Femur (tissue), 1 donor: ENCODE measurements at places on chromosomes 3 and 15.

- DNase-seq: no peak
Measured at GRCh38 chr15:78873793-78874765, 1.4 kb downstream of the MORF4L1 start.

DNA sequence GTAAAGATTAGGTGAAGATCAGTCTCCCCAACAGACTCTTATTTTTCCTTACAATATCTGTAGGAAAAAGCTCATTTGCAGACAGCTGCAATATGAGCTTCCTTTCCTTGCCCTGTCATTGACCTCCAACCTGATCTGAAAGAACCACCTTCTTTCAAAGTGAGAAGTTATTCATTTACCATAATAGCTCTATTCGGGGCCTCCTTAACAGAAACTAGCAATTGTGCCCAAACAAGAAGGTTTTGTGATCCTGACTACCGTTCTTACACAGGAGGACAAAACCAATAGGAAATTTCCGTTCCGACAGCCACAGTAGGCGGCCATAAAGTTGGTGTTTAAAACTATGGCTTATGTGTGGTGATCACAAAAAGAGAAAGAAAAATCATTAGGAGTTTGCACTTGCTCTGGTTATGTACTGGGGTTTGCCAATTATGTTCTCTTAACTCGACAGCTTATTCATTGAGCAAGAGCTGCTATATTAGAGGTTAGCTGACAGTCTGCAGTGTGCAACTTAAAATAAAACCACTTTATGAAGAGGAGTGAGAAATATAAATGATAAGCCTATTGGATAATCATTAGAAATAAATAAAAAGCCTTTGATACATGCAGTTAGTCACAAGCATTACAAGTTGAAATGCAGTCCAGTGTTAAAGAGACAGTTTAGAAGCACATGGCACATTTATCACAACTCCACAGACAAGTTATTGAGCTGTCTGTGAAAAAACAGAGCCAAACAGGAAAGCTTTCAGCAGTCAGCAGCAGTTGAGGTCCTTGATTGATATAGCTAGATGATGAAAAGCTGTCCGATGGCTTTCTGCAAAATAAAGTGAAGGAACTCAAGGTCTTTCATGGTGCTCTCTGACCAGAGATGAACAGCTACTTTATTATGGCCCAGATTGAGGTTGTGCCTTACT lies 199.8 kb downstream of the WDR72 start:
- DNase-seq: no peak

GRCh38 chr3:46628901-46629369 lies 16.6 kb downstream of the FAM240A start:
- DNase-seq: peak; percentile 73

- no peak for DNase-seq
Measured at GRCh38 chr3:196198771-196199753, 12.1 kb downstream of the ZDHHC19 start.

DNA sequence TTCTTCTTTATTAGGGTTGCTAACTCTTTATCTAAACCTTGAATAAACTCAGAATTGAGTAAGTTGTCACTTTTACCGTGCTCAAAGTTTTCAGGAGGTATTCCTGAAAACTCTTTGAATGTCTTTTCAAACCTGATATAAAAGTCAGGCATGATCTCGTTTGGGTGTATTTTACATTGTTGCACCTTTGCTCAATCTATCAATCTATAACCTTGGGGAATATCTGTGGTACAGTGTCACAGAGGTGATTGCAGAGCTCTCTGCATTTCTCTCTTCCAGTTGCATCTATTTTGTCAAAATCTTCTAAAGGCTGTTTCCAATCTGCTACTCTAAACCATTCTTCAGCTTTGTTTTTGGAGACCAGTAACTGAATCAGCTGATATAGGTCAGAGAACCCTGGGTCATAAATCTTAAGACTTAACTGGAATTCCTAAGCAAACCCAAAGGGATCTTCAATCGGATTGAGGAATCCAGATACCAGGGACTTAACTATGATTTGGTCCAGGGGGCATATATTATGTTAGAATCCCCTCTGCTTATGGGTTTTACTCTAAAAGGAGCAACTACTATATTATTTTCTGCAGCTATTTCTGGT lies 35.6 kb upstream of the AP4E1 start:
- DNase-seq: no peak

DNA sequence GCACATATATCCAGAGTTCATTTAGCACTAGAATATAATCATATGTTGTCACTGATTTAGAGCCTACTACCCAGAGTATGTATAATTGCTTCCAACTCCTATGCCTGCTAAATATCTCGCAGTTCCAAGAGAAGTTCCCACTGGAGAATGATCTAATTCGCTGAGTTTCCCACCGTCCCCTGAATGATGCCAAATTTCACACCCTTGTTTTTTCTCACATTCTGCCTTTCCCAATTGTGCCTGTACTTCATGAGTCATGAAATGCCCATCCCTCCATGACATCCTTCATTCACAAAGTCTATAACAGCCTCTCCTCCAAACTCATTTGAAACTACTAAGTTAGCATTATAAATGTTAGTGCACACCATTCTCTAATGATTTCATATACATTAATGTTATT lies 177.2 kb downstream of the CBLB start:
- no peak for DNase-seq

- DNase-seq: no peak
Measured at GRCh38 chr3:171796625-171797264, 13.5 kb downstream of the PLD1 start.

- DNase-seq: no peak
Measured at GRCh38 chr3:33438881-33439545, 1.2 kb downstream of the UBP1 start.

DNA sequence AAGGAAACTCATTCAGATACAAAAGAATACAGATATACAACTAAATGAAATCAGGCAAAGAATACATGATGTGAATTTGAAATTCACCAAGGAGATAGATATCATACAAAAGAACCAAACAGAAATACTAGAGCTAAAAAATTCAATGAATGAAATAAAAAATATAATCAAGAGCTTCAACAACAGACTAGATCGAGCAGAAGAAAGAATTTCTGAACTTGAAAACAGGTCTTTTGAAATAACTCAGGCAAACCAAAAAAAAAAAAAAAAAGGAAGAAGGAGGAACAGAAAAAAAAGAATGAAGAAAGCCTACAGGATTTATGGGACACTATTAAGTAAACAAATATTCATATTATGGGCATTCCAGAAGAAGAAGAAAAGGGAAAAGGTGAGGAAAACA lies 137.8 kb downstream of the DMXL2 start:
- DNase-seq: no peak

DNA sequence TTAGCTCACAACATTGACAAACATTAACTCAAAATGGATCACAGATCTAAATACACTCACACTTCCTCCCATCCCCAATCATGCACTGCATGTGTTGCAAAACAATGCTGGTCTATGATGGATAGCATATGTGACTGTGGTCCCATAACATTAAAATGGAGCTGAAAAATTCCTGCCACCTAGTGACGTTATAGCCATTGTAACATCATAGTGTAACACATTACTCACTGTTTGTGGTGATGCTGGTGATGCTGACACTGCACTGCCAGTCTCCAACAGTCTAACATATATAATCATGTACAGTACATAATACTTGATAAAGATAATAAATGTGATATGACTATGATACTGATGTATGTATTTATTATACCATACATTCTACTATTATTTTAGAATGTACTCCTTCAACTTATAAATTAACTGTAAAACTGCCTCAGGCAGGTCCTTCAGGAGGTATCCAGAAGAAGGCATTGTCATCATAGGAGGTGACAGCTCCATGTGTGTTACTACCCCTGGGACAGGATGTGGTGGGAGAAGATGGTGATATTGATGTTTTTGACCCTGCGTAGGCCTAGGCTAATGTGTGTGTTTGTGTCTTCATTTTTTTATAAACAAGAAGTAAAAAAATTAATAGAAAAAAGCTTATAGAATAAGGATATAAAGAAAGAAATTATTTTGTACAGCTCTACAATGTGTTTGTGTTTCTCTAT lies 41.3 kb downstream of the TXNRD3 start:
- DNase-seq: no peak

GRCh38 chr3:170714562-170715535 lies 129.0 kb upstream of the SLC7A14 start:
- DNase-seq: no peak

DNA sequence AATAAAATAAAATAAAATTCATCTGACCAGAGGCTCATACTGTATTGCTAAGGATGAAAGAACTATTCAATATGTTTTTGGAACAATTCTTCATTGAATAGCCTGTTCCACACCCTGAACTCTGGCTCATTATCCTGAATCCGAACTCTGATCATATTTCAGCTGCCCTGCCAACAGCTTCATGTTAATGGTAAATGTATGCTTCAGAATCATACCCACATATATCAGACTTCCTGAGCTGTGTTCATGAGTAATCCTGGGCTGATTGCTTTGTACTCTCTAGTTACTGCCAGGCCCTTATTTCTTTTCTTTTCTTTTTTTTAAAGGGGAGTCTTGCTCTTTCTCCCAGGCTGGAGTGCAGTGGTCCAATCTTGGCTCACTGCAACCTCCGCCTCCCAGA lies 11.8 kb downstream of the INO80 start:
- DNase-seq: peak; percentile 36

GRCh38 chr15:40366457-40367370 lies 8.7 kb downstream of the DISP2 start:
- peak; percentile 64 for DNase-seq

- no peak for DNase-seq
Measured at GRCh38 chr3:129310111-129311011, 31.7 kb downstream of the HMCES start.

DNA sequence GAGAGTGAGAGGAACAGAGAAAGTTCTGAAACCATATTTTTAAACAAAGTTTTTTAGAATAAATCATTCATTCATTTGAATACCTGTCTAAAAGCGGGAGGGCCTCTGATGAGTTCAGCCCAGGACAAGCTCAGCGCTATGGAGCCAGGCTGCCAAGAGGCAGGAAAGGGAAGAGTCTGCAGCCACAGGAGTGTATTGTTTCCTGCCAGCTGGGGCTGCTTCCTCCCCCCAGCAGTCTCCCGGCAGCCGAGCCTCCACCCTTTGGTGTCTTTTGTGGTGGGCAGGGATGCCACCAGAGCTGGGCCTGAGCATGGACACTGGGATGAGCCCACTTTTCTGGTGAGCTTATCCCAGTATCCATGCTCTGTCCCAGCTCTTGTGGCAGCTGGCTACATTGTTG lies 199.5 kb upstream of the TPRG1 start:
- no peak for DNase-seq

- peak; percentile 60 for DNase-seq
Measured at GRCh38 chr3:125042725-125043406, 12.9 kb downstream of the HEG1 start.

- DNase-seq: no peak
Measured at GRCh38 chr3:184765047-184765729, 46.8 kb upstream of the VPS8 start.
